Esophagus mucosa (tissue), 1 donor: ENCODE measurements at places on chromosomes 7 and 10. TPM values are rescaled to one million over a fixed set of nuclear protein-coding genes. Genes with fewer than 3 reads are reported as not detected.

DNA sequence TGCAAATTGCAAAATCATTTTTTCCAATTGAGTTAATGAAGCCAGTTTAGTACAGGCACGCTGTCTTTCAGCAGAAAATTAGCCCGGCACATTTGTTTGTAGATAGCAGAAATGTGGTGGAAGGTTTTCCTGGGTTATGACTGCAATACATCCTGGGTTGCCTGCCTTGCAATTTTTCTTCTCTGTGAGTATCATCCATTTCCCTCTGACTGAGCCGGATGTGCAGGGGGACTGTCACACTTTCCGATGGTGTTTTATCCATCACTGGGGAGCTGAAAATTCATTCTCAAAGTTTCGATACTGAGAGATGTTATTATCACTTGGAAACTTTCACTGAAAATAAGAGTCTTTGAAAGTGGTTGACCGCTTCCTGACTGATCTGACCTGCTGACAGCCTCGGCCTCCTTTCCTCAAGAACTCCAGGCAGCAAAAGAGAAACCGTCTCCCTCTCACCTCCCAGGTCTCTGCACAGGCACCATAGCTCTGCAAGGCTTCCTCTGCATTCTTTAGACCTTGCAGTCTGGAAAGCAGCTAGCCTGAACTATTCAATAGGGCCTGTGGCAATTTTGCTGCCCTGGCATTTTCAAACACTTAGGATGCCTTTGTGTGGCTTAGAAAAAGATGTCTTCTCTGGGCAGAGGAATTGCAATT, 320.8 kb upstream of the NRP1 start:
- no peak for ATAC-seq

DNA sequence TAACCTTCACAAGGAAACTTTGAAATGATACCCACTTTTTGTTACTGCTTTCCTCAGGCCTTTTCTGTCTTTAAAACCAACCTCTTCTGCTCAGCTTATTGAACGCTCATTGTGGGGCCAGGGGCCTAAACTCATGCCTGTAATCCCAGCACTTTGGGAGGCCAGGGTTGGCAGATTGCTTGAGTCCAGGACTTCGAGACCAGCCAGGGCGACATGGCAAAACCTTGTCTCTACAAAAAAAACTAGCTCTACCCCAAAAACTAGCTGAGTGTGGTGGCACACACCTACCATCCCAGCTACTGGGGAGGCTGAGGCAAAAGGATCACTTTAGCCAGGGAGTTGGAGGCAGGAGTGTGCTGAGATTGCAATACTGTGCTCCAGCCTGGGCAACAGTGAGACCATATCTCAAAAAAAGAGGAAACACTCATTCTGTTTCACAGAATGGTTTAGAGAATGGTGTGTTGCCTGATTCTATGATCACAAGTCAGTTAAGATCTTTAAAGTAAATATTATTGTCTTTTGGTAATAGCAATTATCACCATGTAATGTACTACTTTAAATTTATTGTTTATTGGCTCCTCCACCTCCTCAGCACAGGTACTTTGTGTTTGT, 51.1 kb downstream of the KCTD7 start:
- no peak for ATAC-seq

DNA sequence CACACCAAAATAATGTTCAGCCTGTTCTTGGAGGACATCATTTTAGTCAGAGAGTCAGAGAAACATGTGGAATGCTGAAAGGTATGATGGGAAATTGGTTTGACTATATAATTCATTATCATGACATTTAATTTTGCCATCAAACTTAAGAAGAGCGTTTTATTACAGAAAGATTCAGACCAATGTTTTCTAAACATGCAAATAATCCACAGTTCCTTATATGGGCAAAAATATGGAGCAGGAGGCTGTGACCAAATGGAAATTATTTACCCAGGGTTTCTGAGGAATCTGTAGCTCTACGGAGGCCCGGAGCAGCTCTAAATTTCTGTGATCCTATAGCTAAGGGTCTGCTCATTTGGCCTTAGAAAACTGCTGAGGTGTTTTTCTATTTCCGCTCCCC, 33.2 kb downstream of the LAMB4 start:
- no peak for ATAC-seq

DNA sequence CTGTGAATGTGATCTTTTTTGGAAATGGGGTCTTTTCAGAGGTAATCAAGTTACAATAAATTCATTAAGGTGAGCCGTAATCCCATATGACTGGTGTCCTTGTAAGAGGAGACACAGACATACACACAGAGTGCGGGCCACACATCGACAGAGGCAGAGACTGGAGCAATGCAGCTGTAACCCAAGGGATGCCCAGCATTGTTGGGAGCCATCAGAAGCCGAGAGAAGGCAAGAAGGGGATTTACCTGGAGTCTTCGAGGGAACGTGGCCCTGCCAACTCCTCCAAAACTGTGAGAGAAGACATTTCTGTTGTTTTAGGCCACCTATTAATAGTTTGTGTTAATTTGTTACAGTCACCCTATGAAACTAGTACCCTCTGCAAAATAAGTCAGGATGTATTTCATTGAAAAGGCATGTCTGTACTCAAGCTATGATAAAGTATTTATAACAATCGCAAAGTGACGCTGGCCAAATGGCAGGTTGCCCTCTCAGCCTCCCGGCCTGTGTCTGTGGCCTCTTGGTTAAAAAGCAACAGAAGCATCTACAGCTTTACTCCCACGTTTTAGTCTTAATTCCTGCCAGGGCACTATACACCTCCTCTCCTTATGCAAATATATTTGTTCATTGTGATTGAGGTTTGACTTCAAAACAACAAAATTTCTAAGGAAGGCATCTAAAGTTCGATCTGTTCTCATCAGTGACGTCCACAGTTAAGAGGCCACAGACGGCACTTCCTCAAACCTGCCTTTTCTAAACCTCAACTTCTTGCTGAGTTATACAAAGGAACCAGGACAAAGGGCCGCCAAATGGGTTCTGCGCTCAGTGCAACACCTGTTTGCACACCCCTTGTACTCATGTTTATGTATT, 46.8 kb downstream of the HIPK2 start:
- peak; percentile 43 for ATAC-seq

The HPS1 gene
- total RNA-seq: 29.7 TPM

The NKX6-2 gene
- 0.08 TPM for total RNA-seq

- no peak for ATAC-seq
Measured at GRCh38 chr10:110387983-110388686, 83.4 kb upstream of the SMNDC1 start.

GRCh38 chr7:35988818-35989217, 164.2 kb upstream of the EEPD1 start:
- ATAC-seq: no peak

The CCL24 gene
- total RNA-seq: 0.56 TPM

DNA sequence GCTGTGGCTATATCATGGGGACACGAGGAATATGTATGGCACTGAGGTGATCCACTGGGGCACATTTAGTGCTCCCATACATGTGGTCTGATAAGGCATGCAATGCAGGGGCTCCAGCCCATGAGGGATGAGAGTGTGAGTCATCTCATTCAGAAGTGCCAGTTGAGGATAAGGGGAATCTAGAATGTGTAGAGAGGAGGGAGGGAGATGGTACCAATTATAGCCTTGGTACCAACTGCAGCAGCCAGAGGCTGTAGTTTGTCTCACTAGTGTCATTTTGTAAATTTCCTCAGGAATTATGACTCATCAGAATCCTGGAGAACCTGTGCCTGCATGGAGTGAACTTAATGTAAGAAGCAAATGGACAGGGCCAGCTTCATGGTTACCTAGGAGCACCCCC, 46.2 kb downstream of the LAMB4 start:
- ATAC-seq: no peak

DNA sequence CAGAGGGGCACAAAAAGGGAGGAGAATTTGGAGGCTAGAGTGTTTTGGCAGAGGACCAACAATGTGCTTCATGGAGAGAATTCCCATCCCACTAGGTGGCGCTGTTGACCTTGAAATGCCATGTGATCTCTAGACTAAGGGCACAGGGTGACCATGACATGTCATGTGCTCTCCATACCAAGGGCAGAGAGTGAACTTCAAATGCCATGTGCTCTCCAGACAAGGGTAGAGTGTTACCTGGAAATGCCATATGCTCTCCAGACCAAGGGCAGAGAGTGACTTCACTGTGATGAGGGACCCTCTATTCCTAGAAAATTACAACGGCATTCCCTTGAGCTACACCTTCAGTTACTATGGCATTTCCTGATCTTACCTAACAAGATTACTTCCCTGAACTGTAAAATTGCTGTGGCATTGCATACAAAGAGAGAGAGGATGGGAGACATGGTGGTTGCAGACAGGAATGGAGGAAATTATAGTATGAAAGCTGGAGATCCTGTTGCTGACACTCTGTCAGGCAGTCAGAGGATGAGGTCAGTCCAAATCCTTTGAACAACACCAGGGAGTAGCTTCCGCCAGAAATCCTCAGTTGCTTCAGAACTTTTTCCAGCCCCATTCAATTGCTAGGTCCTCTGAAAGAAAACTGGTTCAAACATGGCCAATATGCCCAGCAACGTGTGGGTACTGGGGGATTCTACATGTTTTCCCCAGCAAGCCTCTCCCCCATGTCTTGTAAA, 60.9 kb upstream of the ACSM6 start:
- peak; percentile 85 for ATAC-seq

GRCh38 chr10:24360282-24361127, 151.6 kb downstream of the KIAA1217 start:
- ATAC-seq: peak; percentile 73

GRCh38 chr10:122446668-122447423, 7.6 kb upstream of the ARMS2 start:
- peak; percentile 81 for ATAC-seq
